ENCODE measurements at places on chromosomes 4 and X. TPM values are rescaled to one million over a fixed set of nuclear protein-coding genes. Genes with fewer than 3 reads are reported as not detected.
A peak's percentile ranks its signal among the peaks of the same experiment; 100 is the strongest.

- peak; percentile 71 for DNase-seq
These were observed 1.1 kb downstream of the MAML3 start for GRCh38 chr4:140152751-140153418.

DNA sequence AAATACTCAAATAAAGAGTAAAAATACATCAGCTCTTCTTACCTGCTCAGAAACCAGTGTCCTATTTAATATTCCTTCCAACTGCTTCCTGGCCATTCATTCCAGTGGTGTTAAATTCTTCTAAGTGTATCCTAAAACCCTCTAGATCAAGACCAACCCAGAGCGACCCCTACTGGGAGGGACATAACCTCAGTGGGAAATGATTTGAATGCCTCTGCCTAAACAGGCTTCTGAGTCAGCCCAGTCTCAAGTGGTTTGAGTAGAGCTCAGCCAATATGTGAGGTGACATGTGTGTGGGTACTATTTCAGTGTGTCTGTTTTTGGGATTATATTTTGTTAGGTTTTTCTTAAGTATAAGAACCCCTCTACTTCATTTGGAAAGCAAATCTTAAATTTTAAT, 133.6 kb upstream of the ARHGEF9 start:
- DNase-seq, result peak; percentile 4

DNA sequence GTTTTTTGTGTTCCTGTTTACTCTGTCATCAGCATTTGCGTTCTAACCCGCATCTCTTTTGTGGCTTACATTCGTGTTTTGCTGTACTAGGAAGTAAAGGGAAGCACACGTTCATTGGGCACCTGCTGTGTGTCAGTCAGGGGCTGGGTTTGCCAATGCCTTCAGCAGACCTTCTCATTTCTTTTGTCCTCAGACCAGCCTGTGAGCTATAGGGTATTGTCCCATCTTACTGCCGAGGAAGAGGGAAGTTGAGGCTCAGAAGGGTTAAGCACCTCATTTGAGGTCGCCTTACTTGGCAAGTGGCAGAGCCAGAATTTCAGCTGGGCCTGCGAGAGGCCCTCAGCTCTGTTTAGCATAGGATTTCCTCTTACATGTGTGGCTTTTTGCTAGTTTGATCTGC, 8.7 kb downstream of the TBC1D14 start:
- no peak for DNase-seq

DNA sequence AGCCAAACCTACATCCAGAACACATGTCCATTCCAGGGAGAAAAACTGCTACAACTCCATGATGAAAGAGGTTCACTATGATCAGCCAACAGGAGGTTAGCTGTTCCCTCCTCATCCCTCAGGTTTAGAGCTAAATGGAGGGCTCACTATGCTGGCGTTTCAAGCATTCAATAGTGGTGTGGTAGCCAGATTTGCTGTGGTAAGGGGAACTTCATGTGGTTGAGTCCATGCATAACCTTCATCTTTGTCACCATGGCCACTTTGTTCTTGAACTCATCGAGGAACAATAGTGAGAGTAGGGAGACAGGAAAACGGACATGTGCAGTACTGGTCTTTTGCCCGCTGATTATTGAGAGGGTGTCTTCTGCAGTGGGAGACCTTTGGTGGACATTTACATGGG, 33.8 kb downstream of the ALPK1 start:
- no peak for DNase-seq

DNA sequence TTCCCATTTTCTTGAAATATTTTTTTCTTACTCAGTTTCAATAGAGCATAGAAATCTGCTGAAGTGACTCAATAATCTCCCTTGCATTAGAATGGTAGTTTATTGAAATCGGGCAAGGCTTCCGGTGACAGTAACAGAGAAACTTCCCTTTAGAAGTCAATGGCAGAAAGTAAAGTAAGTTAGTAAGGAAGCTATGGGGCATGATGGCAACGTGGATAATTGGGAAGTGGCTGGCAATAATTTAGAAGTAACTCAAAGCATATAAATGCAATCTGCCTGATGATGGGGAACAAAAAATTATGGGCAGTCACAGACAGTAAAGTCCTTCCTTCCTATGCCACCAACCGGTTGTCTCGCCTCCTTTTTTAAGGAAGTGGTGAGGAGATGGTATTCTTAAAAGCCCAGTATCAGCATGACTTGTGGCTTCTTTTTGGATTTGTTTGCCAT, 7.6 kb downstream of the CYBB start:
- DNase-seq, result no peak

GRCh38 chr4:41758884-41759283, 10.4 kb upstream of the PHOX2B start:
- DNase-seq, result no peak

GLUD2 gene
- 8.9 TPM for total RNA-seq

CT47B1 gene
- total RNA-seq, result not detected
